ENCODE measurements at places on chromosomes 2 and 18.

DNA sequence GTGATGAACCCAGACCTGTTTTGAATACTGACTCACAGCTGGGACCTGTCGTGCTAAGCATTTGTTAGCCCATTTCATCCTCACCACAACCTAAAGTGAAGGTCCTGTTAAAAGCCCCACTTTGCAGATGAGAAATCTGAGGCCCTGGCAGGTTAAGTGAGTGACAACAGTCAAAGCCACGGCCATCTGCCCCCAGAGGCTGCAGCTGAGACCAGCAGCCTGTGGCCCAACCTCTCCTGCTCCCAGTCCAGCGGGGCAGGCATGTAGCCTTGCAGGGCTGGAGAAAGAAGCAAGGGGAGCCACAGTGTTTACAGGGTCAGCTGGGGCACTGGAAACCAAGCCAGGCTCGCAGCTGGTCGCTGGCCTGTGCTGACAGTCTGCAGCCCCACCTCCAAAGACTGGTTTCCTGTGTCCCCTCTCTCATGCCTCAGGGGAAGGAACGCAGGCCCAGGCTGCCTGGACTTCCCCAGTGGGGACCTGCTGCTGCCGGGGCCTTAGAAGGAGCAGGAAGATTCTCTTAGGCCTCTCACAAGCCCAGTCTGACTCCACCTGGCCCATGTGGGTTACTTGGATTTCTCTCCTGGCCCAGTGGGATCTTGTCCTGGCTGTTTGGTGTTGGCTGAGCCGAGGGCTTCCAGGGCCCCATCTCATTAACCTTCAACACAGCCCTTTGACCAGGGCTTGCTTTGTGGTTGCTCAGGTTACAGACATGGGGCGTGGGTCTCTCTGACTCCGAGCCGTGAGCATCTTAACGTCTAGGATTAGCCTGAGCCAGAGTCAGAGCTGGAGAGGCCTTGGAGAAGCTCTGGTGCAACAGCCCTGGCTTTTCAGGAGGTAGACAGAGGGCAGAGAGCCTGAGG lies 1.7 kb downstream of the INPP5D start:
- DNase-seq = peak; percentile 67

DNA sequence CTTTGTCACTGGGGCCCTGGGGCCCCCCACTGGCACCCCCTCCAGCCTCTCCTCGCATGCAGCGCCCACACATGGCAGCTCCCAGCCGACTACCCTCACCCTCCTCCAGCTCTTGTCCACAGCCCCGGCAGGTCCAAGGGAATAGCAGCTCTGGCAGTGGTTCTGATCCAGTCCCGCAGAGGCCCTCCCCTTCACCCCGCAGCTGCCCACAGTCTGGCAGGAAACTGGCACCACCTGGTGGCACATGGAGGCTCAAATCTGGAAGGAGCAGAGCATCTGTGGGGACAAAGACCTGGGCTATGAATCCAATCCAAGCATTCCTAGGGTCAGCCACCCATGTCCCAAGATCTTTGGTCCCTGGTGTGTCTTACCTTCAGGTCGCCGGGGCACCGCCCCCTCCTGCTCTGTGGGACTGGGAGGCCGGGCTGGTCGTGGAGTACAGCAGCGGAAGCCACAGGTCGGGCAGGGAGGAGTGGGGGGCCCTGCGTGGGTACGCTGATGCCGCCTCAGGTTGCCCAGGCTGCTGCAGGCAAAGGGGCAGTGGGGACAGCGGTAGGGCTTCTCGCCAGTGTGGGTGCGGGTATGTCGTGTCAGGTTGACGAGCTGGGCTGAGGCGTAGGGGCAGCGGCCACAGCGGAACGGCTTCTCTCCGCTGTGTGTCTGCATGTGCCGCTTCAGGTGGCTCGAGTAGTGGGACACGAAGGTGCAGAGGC lies 2.3 kb downstream of the ZNF513 start:
- DNase-seq = no peak

GRCh38 chr2:108614043-108614545 lies 79.8 kb downstream of the LIMS1 start:
- DNase-seq = no peak

- DNase-seq = no peak
These were observed 155.5 kb upstream of the SERTAD2 start for GRCh38 chr2:64809216-64809615.

- DNase-seq = no peak
These were observed 80.9 kb downstream of the VWA3B start for GRCh38 chr2:98167916-98168315.

GRCh38 chr2:33746208-33746800 lies 147.2 kb upstream of the FAM98A start:
- no peak for DNase-seq
